ENCODE measurements at places on chromosomes 16 and 17. TPM values are rescaled to one million over a fixed set of nuclear protein-coding genes. Genes with fewer than 3 reads are reported as not detected.

GRCh38 chr16:82609140-82609539 lies 17.6 kb upstream of the CDH13 start:
- no peak for DNase-seq
- H3K4me1 ChIP-seq = no peaks in the 10 kb centered on the region
- H3K27ac ChIP-seq = no peak overlapping the region

LAT gene
- 333 TPM for total RNA-seq

GRCh38 chr16:80006241-80007215 lies 406.0 kb upstream of the MAF start:
- no peak for DNase-seq
- no peak overlapping the region for H3K4me3 ChIP-seq
- H3K27me3 ChIP-seq = peaks cover 9% of the 10 kb centered on the region
- no peak overlapping the region for H3K27ac ChIP-seq
- H3K4me1 ChIP-seq = peaks cover 2% of the 10 kb centered on the region

DNA sequence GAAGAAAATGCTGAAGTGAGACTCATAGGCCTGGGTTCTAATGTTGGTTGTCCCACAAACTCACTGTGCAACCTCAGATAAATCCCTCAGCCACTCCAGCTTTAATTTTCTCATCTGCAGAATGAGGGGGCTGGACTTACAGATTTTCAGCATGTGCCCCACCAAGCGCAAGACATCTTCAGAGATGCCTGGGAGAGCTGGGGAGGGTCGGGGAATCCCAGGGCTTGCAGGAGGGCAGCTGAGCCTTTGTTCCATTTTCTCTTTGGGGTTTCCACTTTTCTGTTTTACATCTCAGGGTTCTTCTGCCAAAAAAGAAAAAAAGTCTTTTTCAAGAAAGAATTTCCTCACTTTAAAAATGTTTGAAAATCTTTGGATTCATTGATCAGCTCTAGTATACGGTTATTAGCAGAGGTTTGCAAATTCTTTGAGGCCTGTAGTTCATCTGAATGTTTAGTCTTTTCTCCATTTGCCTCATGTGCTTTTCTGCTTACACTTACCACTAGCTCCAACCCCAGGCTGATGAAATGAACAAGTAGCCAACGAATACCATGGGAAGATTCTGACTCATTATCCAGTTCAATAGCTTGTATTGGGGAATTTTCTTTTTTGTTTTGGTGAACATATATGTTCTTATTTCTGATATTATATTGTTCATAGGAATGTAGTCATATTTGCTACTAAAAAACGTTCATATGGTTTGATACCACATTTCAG lies 56.4 kb downstream of the CHD9 start:
- no peak overlapping the region for H3K4me3 ChIP-seq
- H3K36me3 ChIP-seq = no peaks in the 10 kb centered on the region
- H3K4me1 ChIP-seq = no peaks in the 10 kb centered on the region

Measured in activated CD4-positive, alpha-beta memory T cell treated with anti-CD3 and anti-CD28 coated beads, Interleukin-2, amount 10 ng/mL, durations not matched to agents 7 days and 5 days (primary cell).